Neural progenitor cell (in vitro differentiated cells): ENCODE measurements at places on chromosomes 4 and X. TPM values are rescaled to one million over a fixed set of nuclear protein-coding genes. Genes with fewer than 3 reads are reported as not detected.
A peak's percentile ranks its signal among the peaks of the same experiment; 100 is the strongest.

DNA sequence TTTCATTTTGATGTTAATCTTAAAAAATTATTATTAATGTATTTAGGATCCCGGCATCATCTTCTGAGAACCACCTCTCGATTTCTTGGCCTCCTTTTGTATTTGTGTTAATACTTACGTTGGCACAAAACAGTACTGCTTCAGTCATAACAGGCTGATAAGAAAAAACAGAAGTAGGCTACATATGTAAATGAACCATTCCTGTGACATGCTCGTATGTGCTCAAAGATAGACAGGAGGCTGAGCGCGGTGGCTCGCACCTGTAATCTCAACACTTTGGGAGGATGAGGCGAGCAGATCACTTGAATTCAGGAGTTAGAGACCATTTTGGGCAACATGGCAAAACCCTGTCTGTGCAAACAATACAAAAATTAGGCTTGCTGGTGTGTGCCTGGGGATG lies 109.4 kb upstream of the H2AZ1 start:
- DNase-seq = no peak

GRCh38 chrX:136768469-136769084 lies 12.2 kb downstream of the ARHGEF6 start:
- DNase-seq = no peak

GRCh38 chr4:146124023-146124680 lies 51.4 kb upstream of the LSM6 start:
- DNase-seq = peak; percentile 23

SYN1 gene
- 0.53 TPM in 1 of 2 replicates, not detected in the other for total RNA-seq

DCX gene
- total RNA-seq = 4.7 and 4.8 TPM in 2 replicates
